ENCODE measurements at places on chromosomes 5 and 9. TPM values are rescaled to one million over a fixed set of nuclear protein-coding genes. Genes with fewer than 3 reads are reported as not detected.

DNA sequence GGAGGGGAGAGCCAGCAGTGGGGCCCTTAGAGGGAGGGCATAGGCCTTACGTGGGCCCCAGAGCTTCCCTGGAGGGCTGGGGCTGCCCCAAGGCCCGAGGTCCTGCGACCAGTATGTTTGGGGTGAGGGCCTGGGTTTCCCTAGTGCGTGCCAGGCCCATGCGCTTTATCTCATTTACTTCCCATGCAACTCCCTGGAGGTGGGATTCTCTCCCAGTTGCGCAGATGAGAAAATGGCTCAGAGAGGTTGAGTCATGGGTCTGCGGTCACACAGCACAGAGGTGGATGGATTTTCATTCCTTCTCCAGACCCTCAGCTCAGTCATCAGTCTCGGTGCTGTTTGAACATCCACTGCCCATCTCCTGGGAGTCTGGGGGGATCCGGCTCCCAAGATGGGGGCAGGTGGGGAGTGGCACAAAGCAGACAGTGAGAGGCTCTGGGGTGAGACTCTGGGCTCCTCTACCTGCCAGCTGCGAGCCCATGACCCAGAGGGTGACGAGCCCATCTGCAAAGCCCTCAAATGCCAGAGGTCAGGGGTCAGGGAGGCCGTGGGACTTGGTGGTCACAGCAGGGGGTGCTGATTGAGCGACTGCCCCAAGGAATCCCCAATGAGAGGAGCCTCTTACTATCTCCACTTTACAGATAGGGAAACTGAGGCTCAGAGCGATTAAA is 171.2 kb downstream of the GAPVD1 start:
- H3K36me3 ChIP-seq = peaks cover 16% of the 10 kb centered on the region
- H3K27ac ChIP-seq = no peak overlapping the region
- no peaks in the 10 kb centered on the region for H3K4me1 ChIP-seq
- DNase-seq = no peak
- H3K4me3 ChIP-seq = no peak overlapping the region
- no peaks in the 10 kb centered on the region for H3K27me3 ChIP-seq

- no peak overlapping the region for H3K4me3 ChIP-seq
- H3K36me3 ChIP-seq = no peaks in the 10 kb centered on the region
- no peaks in the 10 kb centered on the region for H3K27me3 ChIP-seq
- no peak for DNase-seq
- H3K4me1 ChIP-seq = no peaks in the 10 kb centered on the region
These were observed 47.1 kb downstream of the ZNF622 start for GRCh38 chr5:16418471-16418922.

- H3K27me3 ChIP-seq = no peaks in the 10 kb centered on the region
- DNase-seq = no peak
- no peaks in the 10 kb centered on the region for H3K36me3 ChIP-seq
- no peak overlapping the region for H3K4me3 ChIP-seq
These were observed 526.9 kb upstream of the KLF4 start for GRCh38 chr9:108016446-108016845.

- peak overlapping the region; percentile 73 for H3K27ac ChIP-seq
- no peaks in the 10 kb centered on the region for H3K27me3 ChIP-seq
- H3K36me3 ChIP-seq = peaks cover 18% of the 10 kb centered on the region
- H3K4me3 ChIP-seq = no peak overlapping the region
- H3K4me1 ChIP-seq = peaks cover 73% of the 10 kb centered on the region
These were observed 16.9 kb downstream of the PDGFRB start for GRCh38 chr5:150138551-150139265.

The TYRP1 gene
- not detected for total RNA-seq

- DNase-seq = peak; percentile 78
- H3K4me3 ChIP-seq = peak within 1 kb of the TSS; percentile 41
- H3K27me3 ChIP-seq = no peaks in the 10 kb centered on the region
- peak within 1 kb of the TSS; percentile 36 for H3K27ac ChIP-seq
- H3K4me1 ChIP-seq = peaks cover 79% of the 10 kb centered on the region
These were observed at the start of gene ANXA1 for GRCh38 chr9:73151653-73152542. Gene ANXA1 (plus strand): TSS chr9:73151865. CDS start chr9:73158536, 6,671 bp downstream.

The HTR4 gene
- not detected for total RNA-seq

The CDC14B gene
- 31.9 TPM for total RNA-seq

DNA sequence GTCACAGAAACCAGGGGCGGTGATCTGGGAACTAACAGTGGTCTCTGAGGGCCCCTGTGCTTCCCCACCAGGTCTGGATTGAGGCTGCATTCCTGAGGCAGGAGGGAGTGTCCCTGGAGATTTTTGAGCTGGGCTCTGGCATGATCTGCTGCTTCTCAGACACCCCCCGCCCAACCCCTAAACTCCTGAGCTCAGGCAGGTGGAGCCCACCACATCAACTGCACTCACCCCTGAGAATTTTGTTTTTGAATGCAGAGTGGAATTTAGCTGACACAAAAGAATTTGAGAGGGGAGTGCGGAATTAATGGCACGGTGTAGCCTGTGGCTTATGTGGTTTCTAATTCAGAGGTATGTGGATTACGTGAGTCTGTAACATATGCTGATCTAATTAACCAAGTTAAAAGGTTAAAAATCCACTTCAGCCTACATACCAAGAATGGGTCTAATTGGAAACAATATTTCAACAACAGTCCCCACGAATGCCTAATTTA is 23.9 kb upstream of the CTSL start:
- no peak overlapping the region for H3K4me3 ChIP-seq
- no peak for DNase-seq
- H3K27me3 ChIP-seq = no peaks in the 10 kb centered on the region
- H3K36me3 ChIP-seq = peaks cover 20% of the 10 kb centered on the region
- no peaks in the 10 kb centered on the region for H3K4me1 ChIP-seq
- H3K27ac ChIP-seq = no peak overlapping the region

DNA sequence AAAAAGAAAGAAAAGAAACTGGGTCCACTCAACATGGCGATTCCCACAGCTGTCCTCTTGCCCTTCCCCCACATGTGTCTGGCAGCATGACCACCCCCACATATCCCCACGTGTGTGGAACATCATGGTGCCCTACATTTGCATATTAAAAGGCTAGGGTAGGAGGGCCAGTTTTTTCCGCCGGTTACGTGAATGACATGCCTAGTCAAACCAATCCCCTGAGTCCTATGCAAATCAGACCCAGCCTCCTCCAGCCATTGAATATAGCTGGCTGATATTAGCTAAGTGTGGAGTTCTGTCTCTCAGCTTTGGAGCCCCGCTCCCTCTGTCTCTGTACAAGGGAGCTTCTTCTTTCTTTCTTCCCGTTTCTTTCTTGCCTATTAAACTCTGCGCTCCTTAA is 33.0 kb upstream of the CCDC112 start:
- no peaks in the 10 kb centered on the region for H3K4me1 ChIP-seq
- no peaks in the 10 kb centered on the region for H3K36me3 ChIP-seq
- no peak for DNase-seq
- H3K4me3 ChIP-seq = no peak overlapping the region
- no peaks in the 10 kb centered on the region for H3K27me3 ChIP-seq
- H3K27ac ChIP-seq = no peak overlapping the region

DNA sequence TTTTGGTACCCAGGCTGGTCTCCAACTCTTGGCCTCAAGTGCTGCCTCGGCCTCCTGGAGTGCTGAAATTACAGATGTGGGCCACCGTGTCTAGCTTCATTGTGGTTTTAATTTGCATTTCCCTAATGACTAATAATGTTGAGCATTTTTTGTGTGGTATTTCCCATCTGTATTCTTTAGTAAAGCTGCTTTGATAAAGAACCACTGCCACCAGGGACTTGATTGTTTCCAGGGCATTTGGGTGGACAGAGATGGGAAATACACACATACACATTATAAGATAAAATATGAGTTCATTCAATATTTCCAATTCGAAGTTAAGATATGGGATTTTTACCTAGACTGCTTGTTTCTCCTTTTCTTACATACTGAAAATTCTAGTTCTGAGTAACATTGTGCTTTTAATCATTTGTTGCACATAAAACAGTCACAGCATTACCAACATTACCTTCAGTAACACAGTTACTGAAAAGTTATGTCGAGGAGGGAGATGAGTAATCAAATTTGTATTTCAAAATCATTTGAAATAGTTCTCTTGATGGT is 28.9 kb downstream of the HABP4 start:
- H3K27me3 ChIP-seq = no peaks in the 10 kb centered on the region
- H3K4me3 ChIP-seq = no peak overlapping the region
- H3K4me1 ChIP-seq = no peaks in the 10 kb centered on the region

The LRRTM2 gene
- not detected for total RNA-seq

GRCh38 chr9:100554935-100555401 is 22.9 kb upstream of the CAVIN4 start:
- H3K4me1 ChIP-seq = no peaks in the 10 kb centered on the region
- H3K4me3 ChIP-seq = no peak overlapping the region
- no peak overlapping the region for H3K27ac ChIP-seq

- no peak overlapping the region for H3K4me3 ChIP-seq
- H3K4me1 ChIP-seq = no peaks in the 10 kb centered on the region
- no peak overlapping the region for H3K27ac ChIP-seq
- no peaks in the 10 kb centered on the region for H3K36me3 ChIP-seq
- DNase-seq = no peak
These were observed 266.0 kb upstream of the ZNF462 start for GRCh38 chr9:106596984-106597383.

The SGCD gene
- total RNA-seq = 55.8 TPM

- H3K27me3 ChIP-seq = no peaks in the 10 kb centered on the region
- peaks cover 61% of the 10 kb centered on the region for H3K4me1 ChIP-seq
- no peak overlapping the region for H3K4me3 ChIP-seq
- peaks cover 11% of the 10 kb centered on the region for H3K36me3 ChIP-seq
- no peak for DNase-seq
These were observed 183.0 kb downstream of the GLIS3 start for GRCh38 chr9:4116723-4117460.

The RCL1 gene
- total RNA-seq = 14.7 TPM

DNA sequence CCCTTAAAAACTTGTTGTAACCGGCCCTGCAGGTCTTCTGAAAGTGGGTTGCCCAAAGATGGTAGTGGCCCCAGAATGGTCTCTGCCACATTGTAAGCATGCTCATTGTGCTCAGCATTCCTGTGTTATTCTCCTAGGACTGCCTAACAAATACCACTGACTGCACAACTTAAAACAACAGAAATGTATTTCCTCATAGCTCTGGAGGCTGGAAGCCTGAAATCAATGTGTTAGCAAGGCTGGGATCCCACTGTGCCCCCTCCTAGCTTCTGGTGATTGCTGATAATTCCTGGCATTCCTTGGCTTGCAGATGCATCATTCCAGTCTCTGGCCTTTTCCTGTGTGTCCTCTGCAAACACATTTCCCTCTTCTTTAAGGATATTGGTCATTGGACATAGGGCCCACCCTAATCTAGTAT is 3.4 kb upstream of the GCNT4 start:
- H3K4me1 ChIP-seq = peaks cover 26% of the 10 kb centered on the region
- no peak for DNase-seq
- no peak overlapping the region for H3K27ac ChIP-seq

- no peaks in the 10 kb centered on the region for H3K36me3 ChIP-seq
- no peaks in the 10 kb centered on the region for H3K4me1 ChIP-seq
- DNase-seq = no peak
- H3K4me3 ChIP-seq = no peak overlapping the region
- no peaks in the 10 kb centered on the region for H3K27me3 ChIP-seq
- H3K27ac ChIP-seq = no peak overlapping the region
These were observed 51.0 kb downstream of the ST8SIA4 start for GRCh38 chr5:100852051-100852450.

DNA sequence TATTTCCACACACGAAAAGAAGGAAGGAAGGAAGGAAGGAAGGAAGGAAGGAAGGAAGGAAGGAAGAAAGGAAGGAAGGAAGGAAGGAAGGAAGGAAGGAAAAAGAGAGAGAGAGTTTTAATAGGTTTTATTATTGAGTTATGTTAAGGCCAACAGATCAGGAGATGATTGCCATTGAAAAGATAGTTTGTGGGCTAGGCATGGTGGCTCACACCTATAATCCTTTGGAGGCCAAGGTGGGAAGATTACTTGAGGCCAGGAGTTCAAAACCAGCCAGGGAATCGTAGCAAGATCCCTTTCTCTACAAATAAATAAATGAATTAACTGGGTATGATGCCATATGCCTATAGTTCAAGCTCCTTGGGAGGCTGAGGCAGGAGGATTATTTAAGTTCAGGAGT is 877.2 kb downstream of the TLE4 start:
- H3K36me3 ChIP-seq = no peaks in the 10 kb centered on the region
- H3K27me3 ChIP-seq = no peaks in the 10 kb centered on the region
- no peak for DNase-seq
- no peaks in the 10 kb centered on the region for H3K4me1 ChIP-seq

The WDR41 gene
- total RNA-seq = 103 TPM

DNA sequence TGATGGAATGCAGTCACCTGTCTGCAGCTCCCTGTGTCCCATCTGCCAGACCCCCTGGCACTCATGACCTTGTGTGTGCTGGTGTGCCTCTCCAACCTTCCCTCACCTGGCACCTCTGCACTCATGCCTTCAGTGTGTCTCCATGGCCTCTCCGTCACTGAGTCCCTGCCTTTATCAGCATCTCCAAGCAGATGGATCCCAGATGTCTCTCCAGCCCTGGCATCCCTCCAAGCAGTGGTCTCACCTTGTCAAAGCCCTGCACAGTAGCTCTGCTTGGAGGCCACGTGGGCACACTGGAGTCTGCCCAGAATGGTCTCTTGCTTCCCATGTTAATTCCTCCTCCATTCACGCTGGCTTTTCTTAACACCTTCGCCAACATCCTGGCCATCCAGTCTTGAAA is 84.8 kb downstream of the DAP start:
- no peaks in the 10 kb centered on the region for H3K27me3 ChIP-seq
- DNase-seq = no peak
- peaks cover 6% of the 10 kb centered on the region for H3K4me1 ChIP-seq

GRCh38 chr9:95515272-95516113 is 1.3 kb downstream of the PTCH1 start:
- DNase-seq = peak; percentile 80
- H3K4me3 ChIP-seq = peak overlapping the region; percentile 65
- peaks cover 48% of the 10 kb centered on the region for H3K4me1 ChIP-seq

DNA sequence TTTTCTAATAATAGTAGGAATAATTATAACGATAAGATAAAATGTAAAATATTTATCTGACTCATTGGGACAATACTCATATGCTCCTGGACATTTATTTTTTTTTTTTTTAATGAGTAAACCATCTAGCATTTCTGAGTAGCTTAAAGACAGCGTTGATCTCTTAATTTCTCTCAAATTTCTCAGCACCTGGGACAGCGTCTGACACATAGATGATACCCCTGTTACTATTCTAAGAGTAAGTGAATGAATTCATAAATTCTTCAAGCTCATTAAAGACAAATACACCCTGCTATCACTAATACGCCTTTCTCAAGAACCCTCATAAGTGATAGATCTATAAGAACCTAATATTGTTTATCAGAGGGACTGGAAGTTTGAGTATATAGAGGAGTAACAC is 12.0 kb upstream of the HTR4 start:
- H3K4me1 ChIP-seq = no peaks in the 10 kb centered on the region
- H3K27me3 ChIP-seq = no peaks in the 10 kb centered on the region
- no peak overlapping the region for H3K4me3 ChIP-seq

GRCh38 chr9:35481347-35481975 is 8.4 kb upstream of the RUSC2 start:
- no peaks in the 10 kb centered on the region for H3K27me3 ChIP-seq
- peak; percentile 70 for DNase-seq
- no peak overlapping the region for H3K4me3 ChIP-seq
- H3K27ac ChIP-seq = no peak overlapping the region
- no peaks in the 10 kb centered on the region for H3K36me3 ChIP-seq

GRCh38 chr5:2442496-2443354 is 308.8 kb downstream of the IRX2 start:
- no peaks in the 10 kb centered on the region for H3K36me3 ChIP-seq
- no peaks in the 10 kb centered on the region for H3K4me1 ChIP-seq
- no peak for DNase-seq
- H3K27me3 ChIP-seq = no peaks in the 10 kb centered on the region
- no peak overlapping the region for H3K4me3 ChIP-seq

The FOXD4L6 gene
- total RNA-seq = not detected

GRCh38 chr5:164532235-164532900 is 1026.9 kb downstream of the MAT2B start:
- H3K36me3 ChIP-seq = no peaks in the 10 kb centered on the region
- no peak overlapping the region for H3K4me3 ChIP-seq
- H3K27ac ChIP-seq = no peak overlapping the region
- H3K27me3 ChIP-seq = no peaks in the 10 kb centered on the region
- no peaks in the 10 kb centered on the region for H3K4me1 ChIP-seq

All from stomach (tissue), 19 donors.